Cortex of kidney (tissue), 1 donor: ENCODE measurements at places on chromosomes 2 and 18.

- DNase-seq, result no peak
Measured at GRCh38 chr2:196277002-196277401, 105.6 kb upstream of the STK17B start.

GRCh38 chr2:80001701-80002101 is 302.9 kb downstream of the LRRTM1 start:
- no peak for DNase-seq

- DNase-seq, result no peak
Measured at GRCh38 chr2:42028571-42029148, 19.2 kb upstream of the PKDCC start.

- DNase-seq, result no peak
Measured at GRCh38 chr18:48074929-48075706, 144.7 kb upstream of the SMAD2 start.

DNA sequence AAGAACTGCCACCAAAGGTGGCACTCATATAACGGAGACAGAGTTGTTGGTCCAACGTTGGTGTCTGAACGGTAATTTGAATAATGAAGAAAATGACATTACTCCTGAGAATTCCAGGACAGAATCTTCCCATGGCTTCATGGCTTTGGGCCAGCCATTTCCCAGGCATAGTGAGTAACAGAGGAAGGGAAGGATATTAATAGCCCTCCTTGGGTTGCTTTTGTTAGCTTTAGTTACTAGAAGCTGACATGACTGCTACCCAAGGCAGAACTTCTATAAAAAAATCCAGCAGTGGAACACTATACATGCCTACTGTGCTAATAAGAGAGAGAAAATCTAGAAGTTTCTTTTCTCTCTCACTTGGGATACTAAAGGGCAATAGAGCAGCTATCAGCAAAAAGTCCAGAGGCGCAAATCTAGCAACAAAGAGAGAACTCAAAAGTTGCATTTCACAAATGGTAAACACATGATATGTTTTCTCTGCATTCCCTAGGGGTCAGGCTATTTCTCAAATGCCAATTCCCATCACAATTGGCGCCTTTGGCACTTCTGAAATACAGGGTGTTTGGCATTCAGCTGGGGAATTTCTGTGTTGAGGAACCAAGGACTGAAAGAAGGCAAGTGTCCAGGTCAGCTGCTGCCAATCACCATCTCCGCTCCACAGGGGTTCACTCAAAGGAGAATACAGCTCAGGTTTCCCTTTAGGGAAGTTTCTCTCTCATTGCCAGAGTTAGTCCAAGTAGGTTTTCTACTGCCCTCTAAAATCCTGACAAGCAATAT is 160.8 kb upstream of the KYNU start:
- DNase-seq, result no peak

- no peak for DNase-seq
Measured at GRCh38 chr2:113118263-113118657, 9.1 kb upstream of the IL1RN start.

DNA sequence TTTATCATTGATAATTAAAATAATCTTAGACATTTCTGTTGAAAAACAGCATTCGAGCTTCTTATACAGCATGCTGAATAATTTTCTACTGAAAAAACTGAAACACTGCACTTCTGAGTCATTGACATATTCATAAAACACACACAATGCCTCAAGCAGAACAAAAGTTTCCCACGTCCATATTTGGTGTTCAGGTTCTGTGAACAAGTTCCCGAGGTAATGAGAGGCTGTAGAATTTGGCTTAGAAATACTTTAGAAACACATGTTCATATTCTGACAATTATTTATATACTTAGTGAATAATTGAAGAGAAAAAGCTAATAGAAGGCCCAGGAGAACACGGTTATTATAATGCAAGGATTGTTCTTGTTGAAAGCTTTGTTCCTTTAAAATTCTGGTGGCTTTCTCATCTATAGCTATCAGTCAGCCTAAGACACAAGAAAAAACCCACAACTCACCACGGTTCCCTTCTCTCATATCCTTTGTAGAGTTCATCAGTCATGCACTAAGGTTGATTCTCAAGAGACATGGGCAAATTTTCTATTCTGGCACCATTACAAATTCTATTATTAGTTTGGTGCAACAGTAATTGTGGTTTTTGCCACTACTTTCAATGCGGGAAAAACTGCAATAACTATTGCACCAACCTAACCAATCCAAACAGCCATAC is 194.4 kb downstream of the TMX3 start:
- no peak for DNase-seq

GRCh38 chr2:71609958-71610357 is 156.6 kb downstream of the DYSF start:
- DNase-seq, result no peak

- DNase-seq, result no peak
Measured at GRCh38 chr18:33270297-33270696, 170.2 kb downstream of the CCDC178 start.

DNA sequence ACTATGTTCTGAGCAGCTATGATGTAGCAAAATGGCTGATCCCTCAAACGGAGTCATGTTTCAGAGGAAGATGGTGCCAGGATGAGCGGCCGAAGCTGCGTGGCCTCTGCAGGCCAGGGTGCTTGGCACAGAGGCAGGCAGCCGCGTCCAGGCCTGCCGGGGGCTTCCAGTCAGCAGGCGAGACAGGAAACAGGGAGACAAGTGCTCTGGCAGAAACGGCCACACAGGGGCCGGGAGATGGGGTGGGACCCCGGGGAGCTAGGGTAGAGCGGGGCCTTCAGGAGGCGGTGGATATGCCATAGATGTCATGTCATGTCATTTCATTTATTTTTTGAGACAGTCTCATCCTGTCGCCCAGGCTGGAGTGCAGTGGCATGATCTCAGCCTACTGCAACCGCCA is 50.7 kb downstream of the EIPR1 start:
- no peak for DNase-seq

GRCh38 chr2:18741895-18742732 is 152.7 kb upstream of the NT5C1B start:
- DNase-seq, result no peak

GRCh38 chr2:187878112-187878511 is 323.9 kb upstream of the TFPI start:
- DNase-seq, result no peak

- DNase-seq, result no peak
Measured at GRCh38 chr2:220212296-220213080, 585.1 kb downstream of the SLC4A3 start.

GRCh38 chr2:240121675-240122074 is 14.4 kb downstream of the COPS9 start:
- no peak for DNase-seq

GRCh38 chr2:40123746-40124145 is 328.1 kb downstream of the SLC8A1 start:
- no peak for DNase-seq

GRCh38 chr18:58407649-58408407 is 221.1 kb downstream of the ALPK2 start:
- DNase-seq, result no peak

DNA sequence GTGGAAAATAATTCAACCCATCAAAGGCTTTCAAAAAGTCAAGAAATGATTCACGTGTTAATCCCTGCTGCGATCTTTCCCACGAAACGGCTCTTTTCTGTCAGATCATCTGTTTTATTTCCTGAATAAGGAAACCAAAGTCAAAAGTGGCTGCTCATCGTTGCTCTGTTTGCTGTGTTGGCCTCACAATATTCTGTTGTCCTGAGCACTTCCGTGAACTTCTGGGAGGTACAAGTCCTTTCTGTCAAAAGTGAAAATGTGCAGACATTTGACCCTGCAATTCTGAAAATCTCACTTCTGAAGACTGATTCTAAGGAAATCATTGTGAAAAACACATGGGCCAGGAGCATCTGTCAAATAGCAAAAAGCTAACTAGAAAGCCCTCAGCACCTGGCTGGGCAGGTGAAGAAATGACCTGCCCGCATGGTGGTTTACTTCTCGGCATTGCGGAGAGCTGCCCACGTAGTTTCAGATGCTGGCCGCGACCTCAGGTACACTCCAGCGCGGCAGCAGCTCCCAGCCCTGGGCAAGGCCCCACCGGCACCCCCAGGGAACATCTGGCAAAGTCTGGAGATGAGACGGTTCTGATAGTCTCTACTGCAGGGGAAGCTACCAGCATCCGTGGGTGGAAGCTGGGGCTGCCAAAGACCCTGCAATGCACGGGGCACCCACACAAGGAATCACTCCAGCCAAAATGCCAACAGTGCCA is 31.9 kb upstream of the GPC1 start:
- DNase-seq, result no peak

DNA sequence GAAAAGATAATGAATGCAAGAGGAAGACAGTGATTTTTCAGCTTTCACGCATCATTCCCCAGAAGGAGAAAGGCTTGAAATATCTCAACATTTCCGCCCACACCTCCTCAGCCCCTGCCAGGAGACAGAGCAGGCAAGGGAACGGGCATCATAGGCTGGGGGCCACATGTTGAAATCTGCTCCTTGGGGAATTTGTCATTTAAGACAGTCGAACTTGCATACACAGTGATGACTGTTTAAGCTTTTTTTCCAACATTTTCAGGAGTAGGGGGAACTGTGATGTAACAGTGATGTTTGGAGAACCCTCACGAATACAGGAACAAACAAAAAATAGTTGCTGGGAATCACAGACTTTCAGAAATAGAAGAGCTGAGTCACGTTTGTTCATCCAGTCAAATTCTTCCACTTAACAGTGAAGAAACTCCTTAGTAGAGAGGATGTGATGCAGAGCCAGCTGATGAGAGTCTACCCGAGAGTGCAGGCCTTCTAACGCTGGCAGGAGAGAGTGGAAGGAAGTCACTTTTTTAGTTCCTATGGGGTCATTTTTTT is 266.8 kb downstream of the ALPK2 start:
- no peak for DNase-seq

DNA sequence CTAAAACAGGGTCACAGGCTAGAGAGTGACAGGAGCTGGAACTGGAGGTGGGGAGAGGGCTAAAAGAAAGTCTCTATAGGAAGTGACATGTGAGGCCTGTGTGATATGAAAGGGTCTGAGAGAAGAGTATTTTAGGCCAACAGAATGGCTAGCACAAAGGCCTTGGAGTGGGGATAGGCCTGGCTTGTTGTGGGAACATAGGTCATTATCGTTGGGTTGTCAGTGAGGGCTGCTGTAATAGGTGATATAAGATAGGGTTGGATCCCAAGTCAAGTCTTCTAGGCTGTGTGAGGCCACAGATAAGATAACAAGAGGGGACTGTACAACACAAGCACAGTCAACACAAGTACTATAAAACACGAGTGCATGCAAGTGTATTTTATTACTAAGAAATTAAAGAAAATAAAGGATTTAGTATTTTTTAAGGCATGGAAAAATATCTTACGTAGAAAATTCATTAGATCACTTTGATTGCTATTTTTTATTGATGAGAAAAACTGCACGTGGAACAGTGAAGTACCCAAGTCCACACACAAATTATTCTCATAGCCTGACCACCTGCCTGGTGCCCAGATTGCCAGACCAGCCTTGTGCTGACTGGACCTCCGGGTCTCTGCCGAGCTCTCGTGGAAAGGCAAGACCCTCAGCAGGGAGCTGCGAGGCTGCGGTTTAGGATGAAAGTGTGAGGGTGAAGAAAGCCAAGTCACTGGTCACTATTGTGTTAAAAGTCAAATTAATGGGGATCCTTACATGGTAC is 14.1 kb downstream of the LTBP1 start:
- no peak for DNase-seq

GRCh38 chr2:234792621-234793022 is 159.2 kb upstream of the SH3BP4 start:
- no peak for DNase-seq

DNA sequence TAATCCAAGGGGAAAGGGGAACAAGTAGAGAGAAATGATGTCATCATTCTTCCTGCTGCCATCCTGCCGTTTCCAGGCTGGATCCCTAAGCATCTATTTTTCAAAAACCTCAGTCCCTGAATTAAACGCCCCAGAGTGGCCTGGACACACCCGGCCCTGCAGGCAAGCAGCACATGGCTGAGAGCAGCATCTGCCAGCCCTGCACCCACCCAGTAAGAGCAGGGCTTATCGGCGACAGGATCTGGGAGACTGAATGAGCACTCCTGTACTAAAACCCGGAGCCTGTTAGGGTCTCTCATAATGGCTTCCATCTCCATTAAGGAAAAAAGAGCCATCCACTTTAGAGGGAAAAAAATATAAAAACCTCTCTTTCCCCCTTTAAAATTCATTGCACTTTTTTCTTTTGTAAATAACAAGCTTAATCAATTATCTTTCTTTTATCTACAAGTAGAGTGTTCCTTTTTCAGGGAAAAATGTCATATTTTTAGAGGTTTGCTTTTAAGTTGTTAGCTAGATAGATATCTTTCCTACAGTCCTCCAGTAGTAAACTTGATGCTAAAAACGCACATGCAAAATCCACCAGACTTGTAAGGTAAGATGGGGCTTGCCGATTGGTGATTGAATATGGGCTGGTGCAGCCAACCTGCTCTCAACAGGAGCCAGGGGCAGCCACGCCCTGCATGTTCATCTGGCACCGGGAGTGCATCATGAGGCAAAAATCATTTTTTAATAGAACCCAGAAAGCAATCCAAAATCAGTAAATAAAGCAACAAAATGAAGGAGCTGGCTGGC is 457.8 kb downstream of the EIPR1 start:
- no peak for DNase-seq

DNA sequence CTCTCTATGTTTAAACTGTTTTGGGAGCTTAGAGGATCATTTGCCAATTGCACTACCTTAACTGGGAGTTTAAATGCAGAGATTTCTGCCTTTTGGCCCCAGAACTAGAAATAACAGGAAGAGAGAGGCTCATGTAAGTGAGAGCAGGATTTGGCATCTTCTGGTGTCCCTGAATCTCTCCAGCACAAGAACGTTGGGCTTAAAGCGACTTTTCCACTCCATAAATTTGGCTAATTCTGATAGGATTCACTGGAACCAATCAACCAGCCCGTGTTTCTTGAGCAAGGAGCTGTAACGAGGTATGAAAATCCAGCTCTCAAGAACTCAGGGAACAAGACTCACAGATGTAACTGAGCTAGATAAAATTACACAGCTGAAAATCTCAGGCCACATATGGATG is 181.0 kb downstream of the C1D start:
- no peak for DNase-seq

GRCh38 chr18:9333441-9334328 is 888 bp upstream of the TWSG1 start:
- no peak for DNase-seq

DNA sequence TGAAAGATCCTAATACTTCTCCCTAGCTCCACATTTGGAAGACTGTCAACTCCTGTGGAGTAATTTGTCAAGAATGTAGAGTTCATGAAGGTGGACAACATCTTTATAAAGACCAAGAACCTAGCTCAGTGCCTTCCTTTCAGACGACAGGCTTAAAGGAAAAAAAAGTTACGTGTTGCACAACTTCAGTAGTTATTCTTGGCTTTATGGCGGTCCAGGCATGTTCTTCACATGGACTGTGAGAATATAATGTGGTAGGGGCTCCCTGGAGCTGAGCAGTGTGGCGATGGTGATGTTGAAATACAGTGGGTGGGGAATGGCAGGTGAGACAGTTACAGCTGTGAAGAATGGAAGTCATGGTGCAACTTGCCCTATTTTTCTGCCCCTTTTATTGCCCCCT is 3.9 kb downstream of the TAF1B start:
- no peak for DNase-seq

- no peak for DNase-seq
Measured at GRCh38 chr2:100211521-100211920, 69.1 kb upstream of the AFF3 start.

GRCh38 chr2:214410918-214411554 is at the start of gene VWC2L:
VWC2L (plus strand) TSS chr2:214411054; CDS start chr2:214414194, 3,140 bp downstream.
- no peak for DNase-seq

GRCh38 chr2:205628422-205628821 is 53.9 kb upstream of the NRP2 start:
- no peak for DNase-seq

GRCh38 chr2:107808959-107809358 is 17.7 kb upstream of the RGPD4 start:
- no peak for DNase-seq

GRCh38 chr2:26526105-26526504 is 48.2 kb upstream of the OTOF start:
- DNase-seq, result no peak
